ENCODE measurements at places on chromosomes 4 and X.

DNA sequence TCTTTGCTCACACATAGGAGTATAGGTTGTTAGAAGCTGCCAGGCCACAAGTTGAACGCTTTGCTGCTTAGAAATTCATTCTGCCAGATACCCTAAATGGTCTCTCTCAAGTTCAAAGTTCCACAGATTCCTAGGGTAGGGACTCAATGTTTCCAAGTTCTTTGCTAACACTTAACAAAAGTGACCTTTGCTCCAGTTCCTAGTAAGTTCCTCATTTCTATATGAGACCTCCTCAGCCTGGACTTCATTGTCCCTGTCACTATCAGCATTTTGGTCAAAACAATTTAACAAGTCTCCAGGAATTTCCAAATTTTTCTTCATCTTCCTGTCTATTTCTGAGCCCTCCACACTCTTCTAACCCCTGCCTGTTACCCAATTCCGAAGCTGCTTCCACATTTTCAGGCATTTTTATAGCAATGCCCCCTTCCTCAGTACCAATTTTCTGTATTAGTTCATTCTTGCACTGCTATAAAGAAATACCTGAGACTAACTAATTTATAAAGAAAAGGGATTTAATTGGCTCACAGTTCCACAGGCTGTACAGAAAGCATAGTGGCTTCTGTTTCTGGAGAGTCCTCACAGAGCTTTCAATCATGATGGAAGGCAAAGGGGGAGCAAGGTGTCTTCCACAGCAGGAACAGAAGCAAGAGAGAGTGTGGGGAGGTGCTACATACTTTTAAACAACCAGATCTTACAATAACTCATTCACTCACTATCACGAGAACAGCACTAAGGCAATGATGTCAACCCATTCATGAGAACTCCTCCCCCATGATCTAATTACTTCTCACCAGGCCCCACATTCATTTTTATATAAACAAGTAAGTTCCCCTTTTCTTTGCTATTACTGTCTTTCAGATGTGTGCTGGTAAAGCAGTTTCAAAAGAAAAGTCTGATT, 11.5 kb upstream of the TLR1 start:
- peak; percentile 3 for DNase-seq

GRCh38 chr4:79048878-79049277, 109.6 kb upstream of the PAQR3 start:
- DNase-seq, result no peak

- DNase-seq, result no peak
These were observed 81.2 kb downstream of the AFAP1 start for GRCh38 chr4:7858498-7858897.

DNA sequence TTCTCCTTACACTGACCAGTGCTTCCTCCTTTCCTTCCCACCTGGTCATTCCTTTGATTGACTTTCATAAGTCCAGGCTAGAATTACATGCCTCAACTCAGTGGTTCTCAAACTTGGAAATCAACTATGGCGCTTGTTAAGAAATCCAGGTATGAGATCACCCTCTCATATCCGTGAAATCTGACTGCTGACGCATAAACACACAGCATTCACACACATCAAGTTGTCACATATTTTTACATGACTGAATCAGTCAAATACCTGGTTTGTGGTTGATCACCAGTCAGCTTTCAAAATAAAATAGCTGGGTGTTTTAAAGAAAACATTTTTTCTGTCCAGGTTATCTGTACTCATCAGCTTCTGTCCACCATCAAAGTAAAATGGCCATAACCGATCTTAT, 433.5 kb downstream of the AFF2 start:
- DNase-seq, result no peak

All from SIG-M5 (cell line).